HTR-8/SVneo (cell line): ENCODE measurements at places on chromosomes 2 and 18.

GRCh38 chr2:4551691-4552474 is 848.5 kb downstream of the DCDC2C start:
- DNase-seq, result no peak

DNA sequence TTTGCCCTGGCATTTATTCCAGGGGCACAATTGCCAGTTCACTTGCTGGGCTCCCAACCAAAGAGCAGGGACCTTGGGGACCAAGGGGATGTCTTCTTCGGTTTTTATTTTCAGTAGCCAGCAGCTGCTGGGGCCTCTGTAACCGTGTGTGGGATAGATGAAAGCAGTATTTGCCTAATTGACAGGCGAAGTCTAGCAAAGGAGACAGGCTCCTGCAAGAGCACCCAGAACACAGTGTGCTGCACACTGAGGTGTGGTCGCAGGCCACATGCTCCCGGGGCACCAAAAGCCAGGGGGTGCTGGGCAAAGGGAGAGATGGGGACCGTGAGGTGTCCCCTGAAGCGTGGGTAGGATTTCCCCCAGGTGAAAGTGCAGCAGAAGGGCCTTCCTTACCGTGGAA is 5.3 kb downstream of the SAG start:
- DNase-seq, result no peak

- DNase-seq, result no peak
Observed at GRCh38 chr18:57040175-57040574, 106.7 kb upstream of the BOD1L2 start.

- no peak for DNase-seq
Observed at GRCh38 chr2:86047575-86048382, 57.9 kb downstream of the POLR1A start.

GRCh38 chr2:9767656-9768281 is 75.5 kb upstream of the TAF1B start:
- DNase-seq, result no peak

GRCh38 chr2:100197631-100198153 is 55.3 kb upstream of the AFF3 start:
- DNase-seq, result no peak

DNA sequence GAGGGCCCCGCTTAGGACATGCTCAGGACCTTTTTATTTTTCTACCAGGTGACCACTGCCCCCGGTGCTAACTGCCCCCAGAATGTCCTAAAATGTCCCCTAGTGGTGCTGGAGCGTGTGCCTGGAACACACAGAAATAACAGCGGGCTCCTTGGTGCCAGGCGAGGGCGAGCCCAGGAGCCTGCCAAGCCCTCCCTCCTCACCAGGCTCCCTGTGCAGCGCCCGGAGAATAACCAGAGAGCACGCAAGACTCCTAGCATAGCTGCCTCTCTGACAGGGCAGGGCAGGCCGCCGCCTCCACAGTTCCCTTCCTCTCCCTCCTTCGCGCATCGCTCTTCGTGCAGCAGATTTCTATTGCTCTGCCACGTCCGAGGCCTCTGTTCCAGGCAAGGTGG is 84.3 kb upstream of the ZNF516 start:
- DNase-seq, result no peak

- DNase-seq, result no peak
Observed at GRCh38 chr2:218392891-218393462, 6.7 kb upstream of the CTDSP1 start.

DNA sequence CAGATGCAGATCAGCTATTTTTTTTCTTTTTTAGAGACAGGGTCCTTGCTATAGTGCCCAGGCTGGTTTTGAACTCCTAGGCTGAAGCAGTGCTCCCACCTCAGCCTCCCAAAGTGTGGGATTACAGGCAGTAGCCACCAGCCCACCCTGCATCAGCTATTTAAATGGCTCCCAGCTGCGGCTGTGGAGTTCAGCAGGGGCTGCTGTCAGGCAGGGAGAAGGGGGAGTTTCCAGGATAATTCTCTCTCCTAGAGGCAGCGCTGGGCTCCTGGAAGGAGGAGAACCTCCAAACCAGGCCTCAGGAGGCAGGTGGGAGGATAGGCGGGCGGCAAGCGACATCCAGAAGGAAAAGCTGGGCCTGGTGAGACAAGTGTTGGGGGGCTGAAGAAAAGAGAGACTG is 65.7 kb downstream of the ACTR2 start:
- no peak for DNase-seq
